ENCODE measurements at places on chromosomes 3 and 15.

DNA sequence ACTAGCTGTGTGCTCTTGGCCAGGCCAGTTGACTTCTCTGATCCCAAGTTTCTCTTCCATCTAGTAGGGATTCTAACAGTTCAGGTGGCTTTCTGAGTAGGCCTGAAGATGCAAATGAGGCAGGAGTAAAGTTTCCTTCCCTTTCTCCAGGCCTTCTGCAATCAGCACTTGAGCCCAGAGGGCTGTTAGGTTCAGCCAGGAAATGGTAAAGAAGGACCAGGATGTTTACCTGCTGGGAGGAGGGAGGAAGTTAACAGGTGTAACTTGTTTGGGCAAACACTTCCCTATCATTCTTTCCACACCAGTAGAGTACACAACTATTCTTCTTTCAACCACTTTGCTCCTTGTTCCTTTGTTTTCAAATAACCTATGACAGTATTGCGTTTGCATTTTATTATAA, 13.3 kb upstream of the TNFSF10 start:
- DNase-seq: no peak

GRCh38 chr15:40264321-40265153, 18.3 kb downstream of the ANKRD63 start:
- DNase-seq: no peak

DNA sequence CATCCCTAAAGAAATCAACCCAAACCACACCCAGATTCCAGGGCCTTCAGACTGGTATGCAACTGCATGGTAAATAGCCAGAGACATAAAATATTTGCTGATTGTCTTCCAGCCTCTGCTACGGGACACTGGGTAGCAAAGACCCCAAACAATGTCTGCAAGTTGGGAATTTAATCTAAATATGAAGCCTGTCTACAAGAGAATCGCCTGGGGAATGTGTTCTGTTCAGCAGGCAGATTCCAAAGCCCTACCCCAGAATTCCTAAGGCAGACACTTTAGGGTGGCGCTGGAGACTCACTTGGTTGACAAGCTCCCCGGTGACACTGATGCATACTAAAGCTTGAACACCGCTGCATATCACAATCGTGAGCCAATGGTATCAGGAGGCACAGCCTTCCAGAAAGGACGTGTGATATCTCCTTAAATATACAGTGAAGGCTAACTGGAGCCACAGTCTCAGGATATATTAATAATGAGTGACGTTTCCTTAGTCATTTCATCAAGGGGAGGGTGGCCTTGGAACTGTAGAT, 684.1 kb downstream of the NTRK3 start:
- DNase-seq: no peak

GRCh38 chr3:183984749-183985729, 32.6 kb downstream of the ABCC5 start:
- no peak for DNase-seq

- DNase-seq: no peak
These were observed 73.0 kb downstream of the MYO9A start for GRCh38 chr15:72044956-72045355.

DNA sequence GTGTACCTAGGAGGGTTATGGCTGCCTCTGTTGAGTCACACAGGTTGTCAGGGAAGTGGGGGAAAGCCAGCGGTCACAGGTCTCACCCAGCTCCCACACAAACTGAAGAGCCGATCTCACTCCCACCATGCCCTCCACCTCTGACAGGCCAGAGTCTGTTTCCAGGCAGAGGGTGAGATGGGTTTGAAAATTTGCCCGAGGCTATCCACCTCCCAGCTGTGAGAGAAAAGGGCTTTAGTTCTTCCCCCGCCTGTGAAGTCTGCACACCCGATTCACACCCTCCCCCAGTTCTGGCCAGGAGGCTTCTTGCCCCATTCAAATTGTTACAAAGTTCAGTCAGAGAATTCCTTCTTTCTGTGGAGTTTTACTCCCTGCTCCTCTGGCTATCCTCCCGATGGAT, 446.9 kb downstream of the EDEM1 start:
- DNase-seq: peak; percentile 90

DNA sequence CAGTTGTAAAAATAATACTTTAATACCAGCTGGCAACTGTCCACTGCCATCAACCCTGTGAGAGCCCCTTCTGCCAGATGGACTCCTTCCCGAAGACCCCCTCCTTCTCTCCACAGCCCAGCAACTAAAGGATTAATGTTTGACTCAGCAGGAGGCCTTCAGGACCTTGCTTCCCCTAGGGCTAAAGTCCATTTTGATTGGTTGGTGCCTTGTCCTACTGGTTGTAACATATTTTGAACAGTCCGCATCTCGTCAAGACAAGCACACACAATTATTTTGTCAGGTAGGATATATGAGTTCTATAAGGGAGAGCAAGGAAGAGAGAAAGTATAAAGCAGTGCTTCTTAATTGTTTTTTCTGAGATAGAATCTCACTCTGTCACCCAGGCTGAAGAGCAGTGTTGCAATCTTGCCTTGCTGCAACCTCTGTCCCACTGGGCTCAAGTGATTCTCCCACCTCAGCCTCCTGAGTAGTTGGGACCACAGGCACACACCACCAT, 18.6 kb downstream of the ACOX2 start:
- peak; percentile 51 for DNase-seq

DNA sequence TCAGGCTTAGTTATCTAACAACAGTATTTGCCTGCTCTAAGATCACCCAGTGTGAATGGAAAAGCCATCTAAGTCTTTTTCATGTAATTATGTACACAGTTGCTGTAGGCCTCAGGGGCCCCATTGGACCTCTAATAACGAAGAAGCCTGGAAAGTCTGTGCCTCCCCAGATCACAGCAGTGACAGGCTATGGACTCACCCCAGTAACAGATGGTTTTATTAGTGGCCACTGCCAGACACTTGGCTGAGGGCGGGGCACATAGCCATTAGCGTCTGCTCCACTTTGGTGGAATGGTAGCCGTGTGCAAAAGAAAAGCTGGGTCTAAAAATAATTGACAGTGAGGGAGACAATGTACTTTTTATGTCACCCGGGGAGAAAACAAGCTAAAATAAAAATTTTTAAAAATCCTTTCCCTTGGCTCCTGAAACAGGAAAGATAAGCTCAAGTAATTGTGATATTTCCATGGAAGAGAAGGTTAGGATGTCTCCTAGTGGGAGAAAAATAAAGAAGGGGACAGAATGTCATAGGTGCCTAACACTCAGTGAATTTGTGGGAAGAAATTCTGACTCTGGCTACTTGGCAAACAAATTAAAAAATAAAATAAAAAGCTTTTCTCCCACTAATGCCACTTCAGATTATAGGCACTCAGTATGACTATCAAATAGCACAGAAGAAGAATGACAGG, 44.3 kb upstream of the ZNF385D start:
- DNase-seq: peak; percentile 67

DNA sequence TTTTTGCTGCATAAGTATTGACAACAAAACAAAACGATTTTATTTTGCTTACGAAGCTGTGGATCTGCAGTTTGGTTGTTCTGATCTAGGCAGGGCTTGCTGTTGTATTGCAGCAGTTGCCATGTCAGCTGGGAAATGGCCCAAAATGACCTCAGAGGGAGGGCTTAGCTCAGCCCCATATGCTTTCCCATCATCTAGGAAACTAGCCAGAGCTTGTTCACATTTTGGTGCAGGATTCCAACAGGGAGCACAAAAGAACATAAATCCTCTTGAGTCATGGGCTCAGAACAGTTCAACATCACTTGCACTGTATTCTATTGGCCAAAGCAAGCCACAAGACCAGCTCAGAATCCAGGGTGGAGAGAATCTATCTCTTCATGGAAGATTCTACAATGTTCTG, 42.2 kb upstream of the ROBO2 start:
- no peak for DNase-seq

DNA sequence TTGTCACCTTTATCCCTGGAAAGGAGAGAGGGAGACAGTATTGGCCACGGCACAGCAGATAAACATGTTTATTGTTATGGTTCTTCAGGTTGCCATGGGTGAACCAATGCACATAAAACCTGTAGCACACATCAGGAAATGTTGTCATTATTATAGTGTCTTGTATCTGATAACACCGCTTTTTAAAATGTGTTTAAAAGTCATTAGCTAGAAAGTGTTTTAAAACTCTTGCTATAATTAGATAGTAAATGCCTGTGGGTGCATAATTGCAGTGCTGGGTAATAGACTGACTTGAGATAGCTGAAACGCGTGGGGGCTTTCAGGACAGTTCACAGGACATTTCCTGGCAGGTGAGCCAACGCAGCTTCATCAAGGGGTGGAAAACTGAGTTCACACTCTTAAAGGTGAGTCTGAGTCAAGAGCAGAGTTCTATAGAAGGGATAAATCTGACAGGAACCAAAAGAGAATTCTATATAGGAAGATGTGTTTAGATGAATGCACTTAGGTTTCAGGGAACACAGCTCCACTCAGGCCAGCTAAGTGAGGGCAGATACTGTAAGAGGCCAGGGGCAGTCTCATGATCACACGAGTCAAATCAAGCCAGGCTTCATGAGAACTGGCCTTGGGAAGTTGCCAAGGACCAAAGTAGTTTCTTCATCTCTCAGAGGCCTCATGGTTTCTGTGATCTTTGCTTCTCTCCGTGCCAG, 35.6 kb upstream of the PPP4R2 start:
- peak; percentile 60 for DNase-seq

DNA sequence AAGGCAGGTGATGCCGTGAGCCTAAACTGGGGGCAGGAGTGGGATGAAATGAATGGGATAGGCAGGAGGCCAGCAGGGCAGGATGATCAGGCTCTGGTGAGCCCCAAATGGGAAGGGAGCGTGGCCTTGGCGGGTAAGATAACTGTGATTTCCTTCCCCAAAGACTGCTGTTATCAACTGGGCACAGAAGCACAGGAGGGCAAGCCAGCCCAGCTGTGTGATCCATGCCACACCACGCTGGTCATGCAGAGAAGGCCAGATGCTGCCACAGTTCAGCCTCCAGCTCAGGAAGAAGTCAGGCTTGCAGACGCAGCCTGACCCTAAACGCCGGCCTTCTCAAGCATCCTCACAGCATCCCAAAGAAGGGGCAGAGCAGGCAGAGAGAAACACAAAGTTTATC, 52.1 kb upstream of the GNB5 start:
- DNase-seq: no peak

- DNase-seq: peak; percentile 64
These were observed 256.4 kb upstream of the MCTP2 start for GRCh38 chr15:93974804-93975481.

DNA sequence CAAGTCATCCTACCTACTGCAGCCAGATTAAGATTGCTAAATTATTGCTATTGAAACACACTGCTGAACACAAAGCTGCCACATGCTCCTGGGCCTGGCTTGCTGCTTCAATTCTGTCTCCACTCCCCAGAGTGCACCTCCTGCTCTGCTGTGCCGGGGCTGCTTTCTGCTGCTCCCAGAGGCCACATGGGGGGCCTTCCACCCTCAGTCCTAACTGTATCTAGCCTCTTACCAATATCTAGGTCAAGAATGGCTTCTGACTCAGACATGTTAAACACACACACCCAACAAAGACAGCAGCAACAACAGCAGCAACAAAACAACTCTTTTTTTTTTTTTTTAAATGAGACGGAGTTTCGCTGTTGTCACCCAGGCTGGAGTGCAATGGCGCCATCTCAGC, 33.0 kb downstream of the MYZAP start:
- peak; percentile 27 for DNase-seq

- no peak for DNase-seq
These were observed 174.3 kb downstream of the XXYLT1 start for GRCh38 chr3:195096484-195097330.

- no peak for DNase-seq
These were observed 233.4 kb downstream of the CACNA2D3 start for GRCh38 chr3:54355800-54356199.

All from islet precursor cell (in vitro differentiated cells).